Transverse colon (tissue), 4 donors: ENCODE measurements at places on chromosomes 1 and 21. TPM values are rescaled to one million over a fixed set of nuclear protein-coding genes. Genes with fewer than 3 reads are reported as not detected.

PHACTR4 gene
- total RNA-seq, result 51.1 TPM

CD5L gene
- not detected for total RNA-seq

FMO2 gene
- 4.9 TPM for total RNA-seq

OXCT2 gene
- total RNA-seq, result 10.8 TPM

F11R gene
- 94.3 TPM for total RNA-seq

LCE1F gene
- not detected for total RNA-seq

SLAMF9 gene
- total RNA-seq, result 0.64 TPM

RBM34 gene
- 13.1 TPM for total RNA-seq

EFNA4 gene
- 42.8 TPM for total RNA-seq

OR2L13 gene
- total RNA-seq, result not detected

CLIC6 gene
- 0.37 TPM for total RNA-seq

TNFRSF1B gene
- 16.7 TPM for total RNA-seq

MCOLN2 gene
- 115 TPM for total RNA-seq
